Activated CD8-positive, alpha-beta memory T cell treated with anti-CD3 and anti-CD28 coated beads, Interleukin-2, amount 10 ng/mL, durations not matched to agents 7 days and 5 days (primary cell): ENCODE measurements at places on chromosomes 2 and 18.

DNA sequence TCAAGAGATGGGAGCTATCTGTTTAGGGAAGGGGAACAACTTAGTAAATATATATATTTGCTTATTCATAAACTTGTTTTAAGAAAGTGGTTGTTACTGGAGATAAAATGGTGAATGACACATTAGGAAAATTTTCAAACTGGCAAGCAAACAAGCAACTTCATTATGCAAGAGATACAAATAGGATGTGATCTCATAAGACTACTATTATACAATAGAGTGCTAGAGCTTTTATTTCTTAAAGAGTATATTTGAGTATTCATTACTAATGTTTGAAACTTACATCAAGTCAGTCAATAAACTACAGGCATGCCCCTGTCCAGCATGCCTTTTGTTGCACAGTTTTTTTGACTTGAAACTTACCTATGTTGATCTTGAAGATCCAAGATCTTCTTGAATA, 355.2 kb upstream of the KCNJ3 start:
- no peak for DNase-seq

- DNase-seq: no peak
Observed at GRCh38 chr2:30287190-30287840, 56.0 kb downstream of the LBH start.

DNA sequence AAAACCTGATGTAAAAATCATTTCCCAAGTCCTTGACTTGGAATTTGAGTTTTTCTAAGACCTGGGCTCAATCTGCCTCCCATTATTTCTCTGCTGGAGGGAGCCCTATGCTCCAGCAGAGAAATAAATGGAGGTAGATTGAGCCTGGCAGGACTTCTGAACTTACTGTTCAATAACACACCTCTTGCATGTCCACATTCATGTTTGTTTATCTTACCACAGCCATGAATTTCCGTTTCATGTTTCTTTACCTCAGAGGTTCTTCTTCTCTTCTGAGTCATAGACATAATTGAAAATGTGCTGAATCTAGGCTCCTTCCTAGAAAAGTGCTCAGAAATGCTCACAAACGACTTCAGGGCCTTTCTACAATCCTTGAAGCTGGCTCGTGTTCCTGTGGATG, 170.8 kb downstream of the PMAIP1 start:
- no peak for DNase-seq

DNA sequence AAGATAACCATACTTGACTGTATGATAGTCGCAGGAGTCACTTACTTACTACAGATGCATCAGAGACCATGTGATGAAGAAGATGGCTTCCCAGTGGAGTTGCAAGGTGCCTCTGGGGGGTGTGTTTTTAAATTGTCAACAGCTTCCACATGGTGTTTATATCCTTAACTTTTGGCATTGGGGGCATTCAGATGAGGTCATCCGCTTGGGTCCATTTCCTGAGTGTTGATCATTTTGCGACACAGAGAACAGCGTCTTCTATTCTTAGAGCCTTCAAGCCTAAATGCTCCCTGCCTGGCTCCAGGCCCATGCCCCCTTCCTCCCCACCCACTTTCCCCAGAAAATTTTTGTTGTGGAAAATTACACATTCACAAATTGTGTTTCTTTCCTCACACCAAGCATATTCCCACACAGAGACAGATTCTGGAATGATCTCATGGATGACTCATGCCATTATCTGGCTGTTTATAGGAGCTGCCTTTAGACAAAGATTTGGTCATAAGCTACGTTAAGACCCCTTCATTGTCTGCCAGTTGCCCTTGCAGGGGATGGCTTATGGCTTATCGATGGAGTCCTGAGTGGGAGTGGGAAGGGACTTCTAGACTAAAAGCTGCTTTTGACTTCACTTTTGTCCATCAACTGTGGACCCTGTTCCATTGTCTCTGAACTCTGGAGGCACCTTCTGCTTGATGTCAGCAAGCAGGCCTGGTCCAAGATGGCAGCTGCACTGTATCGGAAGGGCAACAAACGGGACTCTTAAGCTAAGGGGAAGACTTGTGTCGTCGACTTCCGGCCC, 91.8 kb downstream of the CABLES1 start:
- DNase-seq: no peak

- no peak for DNase-seq
Observed at GRCh38 chr2:54773838-54774237, 50.4 kb downstream of the EML6 start.

- no peak for DNase-seq
Observed at GRCh38 chr18:25827228-25827627, 263.2 kb downstream of the SS18 start.

GRCh38 chr2:41377837-41378236, 670.0 kb upstream of the PKDCC start:
- DNase-seq: no peak

GRCh38 chr2:146997488-146997887, 847.3 kb upstream of the ACVR2A start:
- DNase-seq: no peak

DNA sequence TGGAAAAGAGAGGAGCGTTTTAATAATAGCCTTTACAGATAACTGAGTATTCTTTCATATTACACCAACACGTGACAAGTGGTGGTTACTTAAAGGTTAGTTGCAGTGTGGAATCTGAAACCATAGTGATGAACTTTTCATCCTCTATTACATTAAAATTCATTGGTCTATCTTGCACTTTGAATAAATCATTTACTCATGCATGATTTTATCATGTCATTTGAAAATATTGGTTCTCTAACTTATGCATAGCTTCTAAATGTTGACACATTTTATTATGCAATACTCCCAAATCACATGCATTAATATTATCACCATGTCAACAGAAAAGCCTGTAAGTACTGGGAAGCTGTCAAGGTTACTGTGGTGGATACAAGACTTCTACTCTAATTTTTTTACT, 1432.2 kb downstream of the LRP1B start:
- DNase-seq: no peak

DNA sequence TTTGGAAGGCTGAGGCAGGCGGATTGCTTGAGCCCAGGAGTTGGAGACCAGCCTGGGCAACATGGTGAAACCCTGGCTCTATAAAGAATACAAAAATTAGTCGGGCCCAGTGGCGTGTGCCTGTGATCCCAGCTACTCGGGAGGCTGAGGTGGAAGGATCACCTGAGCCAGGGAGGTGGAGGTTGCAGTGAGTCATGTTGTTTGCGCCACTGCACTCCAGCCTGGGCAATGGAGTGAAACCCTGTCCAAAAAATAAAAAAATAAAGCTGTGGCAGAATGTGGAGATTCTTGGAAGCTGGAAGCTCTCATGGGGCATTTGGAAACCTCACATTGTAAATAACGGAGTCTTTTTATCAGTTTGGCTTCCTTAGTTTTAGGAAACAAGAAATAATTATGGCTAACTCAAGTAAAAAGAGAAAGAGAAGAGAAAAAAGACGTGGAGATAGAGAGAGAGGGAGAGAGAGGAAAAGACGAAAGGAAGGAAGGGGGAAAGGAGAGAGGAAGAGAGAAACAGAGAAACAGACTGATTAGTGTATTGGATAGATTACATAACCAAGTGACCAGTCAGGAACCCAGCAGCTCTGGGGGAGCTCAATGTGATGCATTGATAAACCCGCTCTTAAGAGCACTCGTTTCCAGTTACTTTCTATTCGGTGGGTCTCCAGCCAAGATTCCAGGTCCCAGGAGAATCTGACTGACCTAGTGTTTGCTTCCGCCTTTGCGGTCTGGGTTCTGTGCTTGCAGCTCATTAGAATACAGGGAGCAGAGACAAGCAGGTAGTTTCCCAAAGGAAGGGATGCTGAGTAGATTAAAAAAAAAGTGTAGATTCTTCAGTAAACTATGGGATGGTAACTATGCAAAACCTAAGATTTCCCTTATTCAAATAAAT, 1.1 kb upstream of the SPAST start:
- DNase-seq: no peak

DNA sequence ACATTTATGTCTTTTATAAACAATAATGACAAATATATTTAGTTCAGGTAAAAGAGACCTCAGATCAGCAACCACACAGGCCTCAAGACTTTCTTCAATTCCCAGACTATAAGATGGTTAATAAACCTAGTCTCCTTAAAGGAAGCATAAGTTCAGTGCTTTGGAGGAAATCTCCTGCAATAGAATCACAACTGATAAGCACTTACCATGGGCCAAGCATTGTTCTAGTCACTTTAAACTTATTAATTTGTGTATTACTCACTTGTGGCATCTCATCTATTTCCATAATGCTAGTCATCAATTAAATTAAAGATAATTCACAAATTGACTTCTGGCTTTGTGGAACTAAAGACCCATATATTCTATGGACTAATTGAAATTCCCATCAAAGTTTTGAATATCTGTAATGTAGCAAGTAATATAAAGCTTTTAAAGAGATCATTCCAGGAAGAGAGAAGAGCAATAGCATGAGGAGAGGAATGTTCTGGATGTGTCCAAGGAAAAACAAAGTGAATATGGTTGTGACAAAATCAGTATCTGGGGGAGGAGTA, 42.2 kb downstream of the COL3A1 start:
- no peak for DNase-seq

DNA sequence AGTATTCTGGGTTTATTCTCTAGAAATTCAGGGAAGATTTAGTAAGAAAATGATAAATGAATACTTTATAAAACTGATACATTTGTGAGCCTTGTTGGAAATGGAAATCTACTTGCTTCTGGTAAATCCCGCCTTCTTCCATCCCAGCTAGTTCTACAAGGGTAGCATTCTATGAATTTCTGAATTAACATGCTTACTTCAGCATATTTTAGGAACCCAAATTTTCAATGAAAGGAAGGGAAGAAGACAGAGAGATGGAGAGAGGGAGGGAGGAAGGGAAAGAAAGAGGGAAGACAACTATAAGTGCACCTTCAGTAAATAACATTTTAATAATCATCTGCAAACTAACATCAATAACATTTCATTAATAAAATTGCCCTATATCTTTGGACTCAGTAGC, 26.6 kb upstream of the TMEM237 start:
- DNase-seq: no peak

GRCh38 chr18:4125627-4126230, 329.4 kb downstream of the DLGAP1 start:
- no peak for DNase-seq

GRCh38 chr2:9258953-9259399, 52.4 kb downstream of the ASAP2 start:
- no peak for DNase-seq

GRCh38 chr2:198408171-198408570, 603.8 kb downstream of the PLCL1 start:
- no peak for DNase-seq

DNA sequence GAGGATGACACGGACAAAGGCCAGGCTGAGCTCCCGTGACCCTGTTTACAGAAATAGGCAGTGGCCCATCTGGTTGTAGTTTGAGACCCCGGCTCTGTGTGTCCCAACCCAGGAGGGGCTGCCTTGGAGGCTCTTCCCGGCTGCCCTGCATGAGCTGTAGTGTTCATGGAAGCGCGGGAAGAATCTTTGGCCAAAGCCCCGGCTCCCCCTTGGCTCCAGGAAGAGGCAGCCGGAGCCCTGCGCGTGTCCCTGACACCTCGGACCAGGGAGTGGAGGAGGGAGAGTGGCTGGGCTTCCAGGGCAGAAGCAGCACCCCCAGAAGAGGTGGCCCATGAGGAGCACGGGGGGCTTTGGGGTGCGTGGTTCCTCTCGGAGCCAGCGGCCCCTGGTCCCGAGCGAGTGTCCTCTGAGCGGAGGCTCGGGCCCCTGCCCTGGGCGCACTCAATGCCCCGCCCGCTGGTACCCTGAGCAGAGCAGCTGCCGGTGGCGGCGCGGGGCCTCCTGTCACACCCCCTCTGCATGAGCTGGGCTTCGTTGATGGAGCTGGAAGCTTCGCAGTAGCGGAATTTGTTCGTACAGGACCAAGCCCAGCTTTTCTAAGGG, 21.7 kb downstream of the GPR35 start:
- DNase-seq: peak; percentile 35

GRCh38 chr18:35117951-35118411, 76.8 kb downstream of the MAPRE2 start:
- no peak for DNase-seq

DNA sequence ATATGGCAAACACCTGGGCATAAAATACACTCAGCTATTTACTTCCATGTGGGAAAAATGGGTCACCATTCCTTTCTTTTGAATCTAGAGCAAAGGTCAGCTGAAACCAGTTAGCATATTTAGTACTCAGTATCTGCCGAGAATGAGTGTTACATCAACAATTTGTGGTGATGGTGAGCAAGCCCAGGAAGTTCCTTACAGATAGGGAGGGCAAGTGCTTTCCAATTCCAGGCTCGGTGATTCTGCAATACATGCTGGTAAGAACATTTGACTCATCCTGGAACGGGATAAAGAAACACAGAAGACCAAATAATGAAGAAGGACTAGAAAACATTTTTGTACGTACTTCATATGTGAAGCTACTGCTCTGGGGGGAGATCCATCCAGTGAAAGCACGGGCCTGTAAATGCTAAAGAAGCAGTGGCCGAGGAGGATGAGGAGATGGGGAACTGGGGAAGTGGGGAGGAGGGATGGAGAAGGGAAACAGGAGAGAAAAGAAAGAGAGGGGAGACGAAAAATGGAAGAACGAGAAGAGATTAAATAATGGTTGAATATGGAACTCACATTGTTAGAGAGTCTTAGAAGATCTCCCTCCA, 251.9 kb downstream of the TTC32 start:
- DNase-seq: no peak

DNA sequence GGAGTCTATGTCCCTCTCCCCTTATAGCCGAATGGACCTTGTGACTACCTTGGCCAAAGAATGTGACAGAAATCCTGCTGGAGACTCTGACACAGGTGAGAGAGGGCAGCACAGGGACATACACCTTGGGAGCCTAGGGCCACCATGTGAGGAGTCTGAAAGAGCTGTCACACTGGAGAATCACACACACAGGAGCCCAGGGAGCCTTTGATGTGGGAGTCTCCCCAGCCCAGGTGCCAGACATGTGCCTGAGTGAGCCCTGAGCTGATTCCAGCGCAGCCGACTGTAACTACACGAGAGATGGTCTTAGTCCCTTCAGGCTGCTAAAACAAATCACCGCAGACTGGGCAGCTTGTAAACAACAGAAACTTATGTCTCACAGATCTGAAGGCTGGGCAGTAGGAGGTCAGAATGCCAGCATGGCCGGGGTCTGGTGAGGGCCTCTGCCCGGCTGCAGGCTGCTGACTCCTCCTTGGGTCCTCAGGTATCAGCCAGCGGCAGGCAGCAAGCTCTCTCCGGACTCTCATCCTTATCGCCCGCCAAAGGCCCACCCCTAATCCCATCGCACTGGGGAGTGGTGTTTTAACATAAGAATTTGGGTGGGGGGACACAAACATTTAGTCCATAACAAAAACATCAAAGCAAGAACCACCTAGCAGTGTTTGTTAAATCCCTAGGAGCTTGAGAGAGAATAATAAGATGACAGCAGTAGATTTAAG, 63.8 kb upstream of the GPR45 start:
- DNase-seq: no peak
